ENCODE measurements at places on chromosomes 3 and 15. TPM values are rescaled to one million over a fixed set of nuclear protein-coding genes. Genes with fewer than 3 reads are reported as not detected.
A peak's percentile ranks its signal among the peaks of the same experiment; 100 is the strongest.

The CP gene
- total RNA-seq: not detected

The MORC1 gene
- not detected for total RNA-seq

The ANKRD28 gene
- 23.6 TPM for total RNA-seq

The MKRN2 gene
- 32.9 TPM for total RNA-seq

The HTR3E gene
- not detected for total RNA-seq

The SERPINI2 gene
- total RNA-seq: not detected

The HCN4 gene
- total RNA-seq: not detected

The RPL14 gene
- total RNA-seq: 3,850 TPM

GRCh38 chr3:80983753-80984152, 777.7 kb downstream of the GBE1 start:
- no peak for DNase-seq

GRCh38 chr15:80272987-80273386, 21.0 kb upstream of the CTXND1 start:
- no peak for DNase-seq

GRCh38 chr15:73866881-73867410, 6.4 kb upstream of the TBC1D21 start:
- no peak for DNase-seq

DNA sequence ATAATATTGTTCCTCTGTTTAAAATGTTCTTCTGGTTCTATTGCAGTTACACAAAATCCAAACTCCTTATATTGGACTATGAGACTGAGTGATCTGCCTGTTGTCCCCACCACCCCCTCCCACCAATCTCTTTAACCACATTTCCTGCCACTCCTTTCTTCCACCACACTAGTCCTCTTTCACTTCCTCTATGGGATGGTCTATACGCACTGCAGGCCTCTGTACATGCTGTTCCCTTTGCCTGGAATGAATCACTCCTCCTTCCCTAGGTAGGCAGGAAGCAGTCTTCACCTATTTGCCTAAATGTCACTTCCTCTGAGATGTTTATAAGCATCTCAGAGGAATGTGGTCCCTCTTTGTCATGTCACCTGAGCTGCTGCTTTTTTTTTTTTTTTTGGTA, 4.0 kb downstream of the MAP2K1 start:
- no peak for DNase-seq

- no peak for DNase-seq
Observed at GRCh38 chr15:85490856-85491255, 110.5 kb downstream of the AKAP13 start.

DNA sequence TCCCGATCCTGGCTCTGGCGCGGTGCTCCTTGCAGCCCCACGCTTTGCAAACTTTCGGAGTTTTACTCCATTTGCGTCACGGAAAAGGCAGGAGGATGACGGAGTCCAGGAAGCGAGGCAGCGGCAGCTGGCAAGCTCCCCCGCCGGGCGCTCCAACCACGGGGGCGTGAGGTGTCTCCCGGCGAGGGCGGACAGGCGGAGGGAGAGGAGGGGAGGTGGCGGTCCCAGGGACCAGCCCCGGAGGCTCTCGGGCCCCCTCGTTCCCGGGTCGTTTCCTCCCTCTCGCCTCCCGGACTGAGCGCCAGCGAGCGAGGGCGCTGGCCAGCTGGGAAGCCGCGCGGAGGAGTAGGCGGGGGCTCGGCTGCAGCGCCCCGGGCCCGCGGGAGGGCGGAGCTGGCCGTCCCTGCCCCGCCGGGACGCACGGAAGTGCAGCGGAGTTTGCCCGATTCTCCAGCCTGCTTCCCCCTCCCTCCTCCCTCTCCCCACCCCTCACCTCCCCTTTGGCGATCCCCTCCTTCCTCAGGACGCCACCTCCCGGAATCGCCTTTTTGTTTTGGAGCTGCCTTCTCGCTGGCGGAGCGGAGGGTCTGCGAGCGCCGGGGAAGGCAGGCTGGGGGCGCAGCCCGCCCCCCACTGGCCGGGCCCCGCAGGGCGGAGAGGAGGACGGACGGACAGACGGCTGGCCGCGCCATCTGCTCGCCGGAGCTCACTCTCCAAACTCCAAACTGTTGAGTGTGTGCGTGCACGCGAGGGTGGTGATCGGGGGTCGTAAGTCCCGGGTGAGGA, at the start of gene SNX33:
TSS of gene SNX33 (plus strand) at position 543 of the 786 bp plus-strand sequence. CDS start 1,191 bp downstream, outside the sequence.
- DNase-seq: peak; percentile 77

GRCh38 chr3:44324584-44324983, 14.0 kb upstream of the TCAIM start:
- no peak for DNase-seq

GRCh38 chr15:69908590-69909420, 188.9 kb downstream of the TLE3 start:
- no peak for DNase-seq

DNA sequence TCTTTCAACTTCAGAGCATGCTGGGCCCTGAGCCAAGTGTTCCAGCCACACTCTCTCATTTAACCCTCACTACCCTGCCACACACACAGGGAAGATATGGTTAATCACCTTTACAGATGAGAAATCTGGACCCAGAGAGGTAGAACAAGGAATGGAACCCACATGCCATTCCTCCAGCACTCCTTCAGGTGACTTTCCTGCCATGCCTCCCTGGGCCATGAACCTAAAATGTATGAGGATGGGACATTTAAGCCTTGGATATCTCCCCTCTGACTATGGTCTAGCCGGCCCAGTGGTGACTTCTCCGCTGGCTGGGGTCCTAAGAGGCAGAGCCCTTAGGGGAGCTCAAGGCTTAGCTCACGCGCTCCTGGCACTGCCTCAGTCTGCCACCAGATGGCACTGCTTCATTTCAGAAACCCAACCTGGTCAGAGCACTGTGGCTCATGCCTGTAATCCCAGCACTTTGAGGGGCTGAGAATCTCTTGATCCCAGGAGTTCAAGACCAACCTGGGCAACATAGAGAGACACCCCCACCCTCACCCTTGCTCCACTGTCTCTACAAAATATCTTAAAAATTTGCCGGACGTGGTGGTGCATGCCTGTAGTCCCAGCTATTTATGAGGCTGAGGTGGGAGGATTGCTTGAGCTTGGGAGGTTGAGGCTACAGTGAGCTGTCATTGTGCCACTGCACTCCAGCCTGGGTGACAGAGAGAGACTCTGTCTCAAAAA, 2.2 kb upstream of the DCAF1 start:
- DNase-seq: peak; percentile 91

- DNase-seq: no peak
Observed at GRCh38 chr15:42085236-42085605, 9.1 kb downstream of the PLA2G4D start.

GRCh38 chr3:51670823-51671733, at the start of gene TEX264:
TEX264 (plus strand) TSS chr3:51671252; CDS start chr3:51674305, 3,053 bp downstream.
- DNase-seq: peak; percentile 85

DNA sequence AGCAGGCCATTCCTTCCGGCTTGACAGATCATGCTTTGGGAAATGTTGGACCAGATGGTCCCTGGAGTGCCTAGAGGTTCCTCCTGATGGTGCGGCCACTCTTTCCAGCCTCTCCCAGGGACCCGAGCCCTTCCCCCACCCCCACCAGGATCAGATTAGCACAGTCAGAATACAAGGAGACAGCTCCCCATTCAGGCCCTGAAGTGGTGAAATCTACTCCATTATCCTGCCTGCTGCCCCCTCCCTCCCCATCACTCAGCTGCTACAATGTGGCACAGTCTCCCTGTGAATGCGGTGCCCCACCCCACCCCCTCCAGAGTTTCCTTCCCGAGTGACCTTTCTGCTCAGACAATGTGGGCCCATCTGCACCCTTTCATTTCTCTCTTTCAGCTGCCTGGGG, 29.4 kb downstream of the RNU5B-1 start:
- DNase-seq: no peak

GRCh38 chr3:83434880-83435587, 1523.8 kb upstream of the CADM2 start:
- no peak for DNase-seq

- DNase-seq: no peak
Observed at GRCh38 chr3:100912571-100912970, 80.7 kb downstream of the ABI3BP start.

- peak; percentile 65 for DNase-seq
Observed at GRCh38 chr3:122497425-122497824, 17.3 kb downstream of the KPNA1 start.

GRCh38 chr3:149545049-149545448, 70.6 kb downstream of the TM4SF4 start:
- DNase-seq: no peak

GRCh38 chr3:168405288-168405687, 309.6 kb upstream of the GOLIM4 start:
- no peak for DNase-seq

DNA sequence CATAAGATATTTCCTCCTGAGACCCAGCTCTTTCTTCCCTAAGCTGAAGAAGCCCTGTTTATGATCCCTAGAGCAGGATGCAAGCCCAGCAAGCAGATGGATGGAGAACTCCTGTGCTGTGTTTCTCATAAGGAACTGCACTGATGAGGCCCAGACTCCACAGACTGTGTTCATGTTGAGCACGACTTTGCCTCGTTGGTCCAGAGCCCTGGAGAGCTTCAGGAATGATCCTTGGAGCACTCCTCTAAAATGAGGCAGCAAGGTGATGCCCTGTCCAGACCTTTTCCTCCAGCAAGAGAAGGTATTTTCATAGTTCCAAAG, 83.8 kb downstream of the MYLK start:
- DNase-seq: no peak
